Tongue (tissue), 3 donors: ENCODE measurements at places on chromosomes 6 and 20.
A peak's percentile ranks its signal among the peaks of the same experiment; 100 is the strongest.

DNA sequence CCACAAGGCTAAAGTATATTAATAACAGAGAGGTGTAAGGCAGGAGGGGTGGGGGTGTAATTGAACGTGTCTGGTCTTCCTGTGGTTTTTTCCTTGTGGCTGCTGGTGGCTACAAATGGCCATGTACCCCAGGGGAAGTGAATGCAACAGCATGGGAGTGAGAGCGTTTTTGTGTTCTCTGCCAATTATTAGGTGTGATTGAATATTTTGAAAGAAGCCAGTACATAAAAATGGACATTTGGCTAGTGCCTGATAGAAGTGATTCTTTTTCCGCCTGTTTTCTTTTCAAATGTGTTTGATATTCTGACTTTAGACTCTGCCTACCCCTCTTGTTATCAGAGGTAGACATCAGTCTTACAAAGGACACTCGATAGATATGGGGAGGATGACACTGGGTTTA lies 141.3 kb downstream of the PRL start:
- no peak for DNase-seq

- peak; percentile 3 for DNase-seq
Observed at GRCh38 chr20:11716239-11716944, 201.3 kb upstream of the BTBD3 start.

- no peak for DNase-seq
Observed at GRCh38 chr20:57967364-57967763, 257.5 kb upstream of the PMEPA1 start.

DNA sequence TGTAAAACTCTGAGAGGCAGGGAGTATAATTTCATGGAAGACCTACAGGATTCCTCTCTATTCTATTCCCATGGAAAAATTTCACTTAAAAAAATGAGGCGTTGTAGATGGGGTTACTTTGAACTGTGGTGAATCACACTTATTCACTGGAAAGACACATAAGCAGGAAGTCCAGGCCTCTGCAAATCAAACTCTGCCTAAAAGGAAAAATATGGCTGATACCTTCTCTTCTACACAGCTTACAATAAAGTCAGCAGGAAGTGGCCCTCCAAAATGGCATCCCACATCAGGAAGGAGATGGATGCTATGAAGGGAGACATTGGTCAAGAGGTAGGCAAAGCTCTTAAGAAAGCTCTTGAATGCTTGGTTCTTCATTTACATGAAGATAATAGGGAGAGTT lies 115.9 kb downstream of the FYN start:
- no peak for DNase-seq

DNA sequence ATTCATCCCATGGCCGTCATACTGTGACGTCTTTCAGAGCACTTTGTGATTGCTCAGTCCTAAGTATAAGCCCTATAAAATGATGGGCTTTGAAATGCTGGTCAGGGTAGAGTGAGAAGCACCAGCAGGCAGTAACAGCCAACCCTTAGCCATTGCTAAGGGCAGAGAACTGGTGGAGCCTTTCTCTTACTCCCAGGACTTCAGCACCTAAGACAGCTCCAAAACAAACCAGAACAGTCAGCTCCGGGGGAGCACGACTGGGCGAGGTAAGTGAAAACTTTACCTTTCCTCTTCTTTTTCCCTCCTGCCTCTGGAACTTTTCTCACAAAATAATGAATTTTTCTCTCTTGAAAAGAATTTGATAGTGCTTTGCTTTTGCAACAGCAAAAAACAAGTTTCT lies at the start of gene VIP:
TSS of gene VIP (plus strand) at position 104 of the 400 bp plus-strand sequence. CDS start 1,381 bp downstream, outside the sequence.
- peak; percentile 29 for DNase-seq

DNA sequence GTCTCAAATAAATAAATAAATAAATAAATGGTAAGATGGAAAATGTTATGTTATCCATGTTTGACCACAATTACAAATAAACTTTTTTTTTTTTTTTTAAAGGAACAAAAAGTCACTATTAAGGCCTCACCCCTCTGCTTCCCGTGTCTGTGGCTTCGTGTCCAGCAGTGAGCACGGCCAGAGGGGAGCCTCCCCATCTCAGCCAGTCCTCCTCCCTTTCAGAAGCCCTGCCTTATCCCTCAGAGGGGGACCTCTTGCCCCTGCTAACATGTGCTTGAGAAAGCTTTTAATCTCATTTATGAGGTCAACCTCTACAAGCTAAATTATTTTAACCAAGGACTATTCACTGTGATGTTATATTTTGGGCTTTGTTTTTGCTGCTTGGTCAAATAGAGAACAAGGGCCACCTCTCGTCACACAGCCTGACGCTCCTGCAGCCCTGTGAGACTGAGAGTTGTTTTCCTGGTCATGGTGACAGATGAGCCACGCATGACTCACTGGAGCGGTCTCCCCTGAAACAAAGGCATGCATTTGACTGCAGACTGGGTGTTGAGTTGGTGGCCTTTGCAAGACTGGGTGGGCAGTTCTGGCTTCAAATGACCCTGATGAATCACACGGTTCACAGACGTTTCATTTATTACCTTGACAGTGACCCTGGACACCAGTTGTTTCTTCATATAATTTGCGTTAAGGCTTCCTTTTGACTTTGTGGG lies 131.8 kb downstream of the TIAM2 start:
- no peak for DNase-seq

DNA sequence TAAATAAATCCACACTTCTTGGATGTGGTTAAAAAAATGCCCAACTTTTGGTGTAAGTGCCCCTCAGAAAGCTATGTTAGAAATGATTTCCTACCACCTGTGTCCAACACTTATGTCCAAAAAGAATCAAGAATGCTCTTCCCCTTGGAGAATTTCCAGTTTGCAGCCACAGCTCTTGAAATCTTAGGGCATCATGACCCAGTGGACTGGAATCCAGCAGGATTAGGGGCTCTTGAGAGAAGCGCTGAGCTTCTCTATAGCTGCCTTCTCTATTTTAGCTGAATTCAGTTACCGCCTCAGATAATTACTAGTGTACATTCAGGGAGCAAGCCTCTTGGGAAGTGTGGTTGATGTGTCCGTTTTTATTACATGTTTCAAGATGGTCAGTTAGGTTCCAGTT lies 2.5 kb downstream of the PHACTR1 start:
- DNase-seq = no peak

- DNase-seq = no peak
Observed at GRCh38 chr20:34373445-34373844, 10.4 kb downstream of the ITCH start.

DNA sequence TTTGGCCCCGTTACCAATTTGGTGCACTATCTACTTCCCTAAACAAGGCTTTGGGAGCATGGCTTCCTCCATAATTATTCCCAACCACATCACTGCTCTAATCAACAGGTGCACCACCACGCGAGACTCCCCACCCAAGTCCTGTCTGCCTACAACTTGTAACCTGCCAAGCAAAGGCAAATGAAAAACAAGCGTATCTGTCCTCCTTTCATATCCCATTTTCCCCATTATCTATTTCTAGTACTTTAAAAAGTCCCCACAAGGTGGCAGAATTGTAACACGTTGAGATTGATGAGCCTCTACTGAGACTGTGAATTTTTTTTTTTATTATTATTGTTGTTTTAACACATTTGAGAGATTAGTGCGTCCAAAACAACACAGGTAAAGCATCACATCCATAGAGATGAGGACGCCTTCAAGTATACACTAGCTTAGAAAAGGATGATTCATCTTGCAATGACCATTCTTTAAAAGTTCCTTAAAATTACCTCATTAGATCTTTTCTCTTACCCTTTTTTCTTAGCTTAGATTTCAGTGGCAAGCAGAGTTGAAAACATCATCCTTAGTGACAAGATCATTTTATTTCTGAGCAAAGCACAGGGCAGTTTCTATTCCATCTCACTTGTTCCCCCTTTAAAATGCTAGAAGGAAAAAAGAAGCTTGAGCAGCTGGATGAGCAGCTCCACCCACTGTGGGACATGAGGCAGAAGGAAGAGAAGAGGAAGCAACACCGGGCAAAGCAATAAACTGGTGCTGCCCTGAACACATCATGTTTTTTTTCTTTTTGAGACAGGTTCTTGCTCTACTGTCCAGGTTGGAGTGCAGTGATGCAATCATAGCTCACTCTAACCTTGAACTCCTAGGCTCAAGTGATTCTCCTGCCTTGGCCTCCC lies 210.8 kb downstream of the ARHGAP18 start:
- peak; percentile 86 for DNase-seq

- no peak for DNase-seq
Observed at GRCh38 chr6:141587482-141588266, 545.1 kb upstream of the GJE1 start.

DNA sequence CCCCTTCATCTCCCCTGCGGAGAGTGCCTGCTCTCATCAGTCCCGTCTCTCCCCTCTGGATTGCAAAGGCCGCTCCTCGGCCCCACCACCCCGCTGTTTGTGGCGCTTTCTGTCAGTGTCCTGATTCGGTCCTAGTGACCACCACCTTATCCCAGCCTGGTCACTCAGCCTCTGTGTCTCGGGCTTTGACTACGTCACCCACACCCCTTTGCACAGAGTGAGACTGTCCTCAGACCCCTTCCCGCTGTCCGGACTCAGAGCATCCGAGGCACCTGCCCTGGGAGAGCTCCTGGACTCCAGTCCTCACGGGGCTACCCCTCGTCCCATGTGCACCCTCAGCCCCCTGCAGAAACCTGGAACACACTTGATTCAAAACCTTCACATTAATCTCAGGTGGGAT lies 380.2 kb downstream of the TAF4 start:
- no peak for DNase-seq

DNA sequence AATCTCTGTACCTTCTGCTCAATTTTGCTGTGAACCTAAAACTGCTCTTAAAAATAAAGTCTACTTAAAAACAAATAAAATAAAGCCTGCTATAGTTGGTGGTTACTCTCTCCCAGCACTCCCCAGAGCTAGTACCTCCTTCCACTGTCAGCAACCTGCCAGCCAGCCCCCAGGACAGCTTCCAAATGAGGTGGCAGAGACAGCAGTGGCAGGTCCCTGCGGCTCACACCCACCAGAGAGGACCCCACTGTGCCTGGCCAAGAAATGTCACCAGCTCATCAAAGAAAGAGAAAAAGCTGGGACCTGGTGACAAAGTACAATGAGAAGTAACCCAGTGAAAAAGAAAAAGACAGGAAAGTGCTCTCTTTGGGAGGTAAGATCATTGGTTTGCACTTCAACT lies 15.2 kb downstream of the APMAP start:
- DNase-seq = no peak

- peak; percentile 44 for DNase-seq
Observed at GRCh38 chr20:51715163-51715855, 52.9 kb downstream of the ATP9A start.

- DNase-seq = no peak
Observed at GRCh38 chr20:54793291-54793992, 318.0 kb downstream of the DOK5 start.

DNA sequence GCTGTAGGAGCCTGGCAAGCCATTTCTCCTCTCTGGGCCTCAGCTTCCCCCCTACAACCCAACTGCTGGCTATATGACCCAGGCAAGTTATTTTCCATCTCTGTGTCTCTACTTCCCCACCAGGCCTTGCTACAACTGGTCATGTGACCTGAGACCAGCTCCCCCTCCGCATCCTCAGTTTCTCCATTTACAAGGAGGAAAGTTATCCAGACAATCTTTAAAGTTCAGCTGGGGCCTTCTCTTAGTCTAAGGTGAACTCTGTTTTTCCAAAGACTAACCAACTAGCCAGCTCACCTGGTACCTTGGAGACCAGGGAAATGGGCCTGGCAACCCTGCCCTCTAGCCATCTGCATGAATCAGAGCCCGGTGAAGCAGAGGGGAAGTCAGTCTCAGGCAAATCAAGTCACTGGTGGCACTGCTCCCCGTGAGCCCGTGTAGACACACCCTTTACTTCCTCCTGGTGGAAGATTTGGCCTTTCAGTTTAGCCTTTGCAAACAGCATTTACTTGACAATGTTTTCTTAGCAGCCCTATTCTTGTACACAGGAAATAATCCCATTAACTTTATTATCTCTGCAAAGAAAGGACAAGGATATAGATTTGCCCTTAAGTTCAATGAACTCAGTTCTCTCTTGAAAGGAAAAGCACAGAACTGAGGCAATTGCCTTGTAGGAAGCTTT lies 157.7 kb downstream of the VEGFA start:
- DNase-seq = no peak

DNA sequence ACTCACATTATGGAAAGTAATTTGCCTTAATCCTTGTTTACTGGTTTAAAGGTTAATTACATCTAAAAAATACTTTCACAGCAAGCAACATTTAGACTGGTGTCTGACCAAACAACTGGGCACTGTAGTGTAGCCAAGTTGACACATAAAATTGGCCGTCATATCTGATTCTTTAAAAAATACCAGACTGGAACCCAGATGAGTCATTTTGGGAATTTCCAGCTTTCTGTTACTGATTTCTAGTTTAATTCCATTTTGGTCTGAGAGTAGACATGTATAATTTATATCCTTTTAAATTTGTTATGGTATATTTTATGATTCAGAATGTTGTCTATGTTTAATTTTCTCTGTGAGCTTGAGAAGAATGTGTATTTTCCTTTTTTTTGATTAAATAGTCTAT lies 44.1 kb downstream of the SCP2D1 start:
- no peak for DNase-seq

DNA sequence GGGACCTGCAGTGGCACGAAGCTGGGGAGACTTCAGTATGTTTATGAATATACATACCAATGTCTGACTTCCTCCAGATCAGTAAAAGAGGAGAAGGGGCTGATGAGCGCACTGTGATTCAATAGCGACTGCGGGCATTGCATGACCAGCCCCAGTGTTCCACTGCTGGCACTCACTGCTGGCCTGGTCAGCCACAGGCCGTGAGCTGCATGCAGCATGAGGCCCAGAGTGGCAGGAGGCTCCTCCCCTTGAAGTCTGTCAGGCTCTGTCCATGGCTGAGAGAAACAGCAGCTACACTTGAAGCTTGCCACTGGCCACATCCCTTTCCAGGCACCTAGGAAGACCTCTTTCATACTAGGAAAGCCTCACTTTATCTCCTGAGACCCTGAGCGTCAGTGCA lies 265.9 kb upstream of the CDYL start:
- no peak for DNase-seq

DNA sequence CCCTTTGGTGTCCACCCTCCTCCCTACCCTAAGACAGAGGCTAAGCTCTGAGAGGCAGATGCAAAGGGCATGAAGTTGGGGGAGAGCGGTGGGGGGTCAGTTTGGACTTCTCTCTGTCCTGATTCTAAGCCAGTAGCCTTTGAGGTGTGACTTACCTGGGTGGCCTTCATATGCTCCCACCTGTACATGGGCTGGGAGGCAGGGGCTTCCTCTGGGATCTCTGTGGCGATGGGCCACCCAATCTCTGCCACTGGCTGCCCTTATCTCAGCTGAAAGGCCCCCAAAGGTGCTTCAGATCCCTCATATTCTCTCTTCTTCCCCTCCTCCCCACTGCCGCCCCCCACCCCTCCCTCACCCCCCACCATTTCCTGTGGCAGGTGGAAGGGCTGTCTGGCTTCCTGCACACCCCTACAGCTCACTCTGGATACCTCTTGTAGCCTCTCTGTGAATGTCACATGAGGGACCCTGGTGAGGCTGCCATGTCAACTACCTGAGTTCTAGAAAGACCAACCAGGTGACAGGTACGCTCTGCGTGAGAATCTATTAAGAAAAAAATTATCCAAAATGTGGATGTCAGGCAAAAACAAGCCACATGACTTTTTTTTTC lies 34.0 kb downstream of the PNLDC1 start:
- DNase-seq = no peak

DNA sequence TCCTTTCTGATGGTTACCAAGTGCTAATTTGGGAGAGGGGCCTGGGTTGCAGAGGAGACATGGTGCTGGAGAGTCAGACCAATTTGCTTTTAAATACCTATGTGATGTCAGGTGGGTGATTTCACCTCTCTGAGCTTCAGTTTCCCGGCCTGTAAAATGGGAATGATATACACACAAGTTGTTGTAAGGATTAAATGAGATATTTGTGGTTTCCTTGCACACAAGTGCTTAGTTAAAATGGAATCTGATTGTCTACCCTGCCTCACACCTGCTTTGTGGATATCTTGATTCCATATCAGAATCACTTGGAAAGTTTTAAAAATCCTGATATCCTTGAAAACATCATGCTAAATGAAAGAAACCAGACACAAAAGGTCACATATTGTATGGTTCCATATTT lies 44.5 kb downstream of the SCAND1 start:
- no peak for DNase-seq
